ENCODE measurements at places on chromosomes 11 and 22.

GRCh38 chr11:46947399-46948077 lies 11.0 kb downstream of the CSTPP1 start:
- peak; percentile 10 for DNase-seq

DNA sequence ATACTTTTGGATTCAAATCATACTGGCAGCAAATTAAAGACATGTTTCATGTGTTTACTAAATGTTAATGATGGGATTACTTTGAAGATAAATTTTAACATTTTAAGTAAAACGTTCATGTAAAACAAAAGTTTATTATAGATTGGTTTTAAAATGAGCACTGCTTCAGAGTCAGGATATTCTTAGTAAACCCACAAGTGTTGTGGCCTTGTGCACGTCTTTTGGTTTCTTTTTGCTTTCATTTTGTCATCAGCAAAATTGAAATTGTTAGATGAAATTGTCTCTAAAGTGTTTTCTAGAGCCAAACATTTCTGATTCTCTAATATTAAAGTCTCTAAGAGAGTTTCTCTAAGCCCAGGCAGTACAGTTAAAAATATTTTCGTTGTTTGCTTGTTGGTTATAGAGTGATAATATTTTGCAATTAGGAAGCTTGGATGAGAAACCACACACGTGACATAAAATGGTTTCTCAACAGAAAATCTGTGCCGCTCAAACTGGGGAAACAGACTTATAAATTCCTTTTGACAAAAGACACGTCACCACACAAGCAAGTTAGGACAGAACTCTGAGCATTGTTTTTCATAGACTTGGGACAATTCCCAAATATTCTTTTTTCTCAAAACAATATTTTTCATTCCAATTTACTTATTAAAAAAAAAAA lies 164.4 kb downstream of the TEAD1 start:
- no peak for DNase-seq

GRCh38 chr22:40312050-40312449 lies 34.2 kb upstream of the ADSL start:
- no peak for DNase-seq

DNA sequence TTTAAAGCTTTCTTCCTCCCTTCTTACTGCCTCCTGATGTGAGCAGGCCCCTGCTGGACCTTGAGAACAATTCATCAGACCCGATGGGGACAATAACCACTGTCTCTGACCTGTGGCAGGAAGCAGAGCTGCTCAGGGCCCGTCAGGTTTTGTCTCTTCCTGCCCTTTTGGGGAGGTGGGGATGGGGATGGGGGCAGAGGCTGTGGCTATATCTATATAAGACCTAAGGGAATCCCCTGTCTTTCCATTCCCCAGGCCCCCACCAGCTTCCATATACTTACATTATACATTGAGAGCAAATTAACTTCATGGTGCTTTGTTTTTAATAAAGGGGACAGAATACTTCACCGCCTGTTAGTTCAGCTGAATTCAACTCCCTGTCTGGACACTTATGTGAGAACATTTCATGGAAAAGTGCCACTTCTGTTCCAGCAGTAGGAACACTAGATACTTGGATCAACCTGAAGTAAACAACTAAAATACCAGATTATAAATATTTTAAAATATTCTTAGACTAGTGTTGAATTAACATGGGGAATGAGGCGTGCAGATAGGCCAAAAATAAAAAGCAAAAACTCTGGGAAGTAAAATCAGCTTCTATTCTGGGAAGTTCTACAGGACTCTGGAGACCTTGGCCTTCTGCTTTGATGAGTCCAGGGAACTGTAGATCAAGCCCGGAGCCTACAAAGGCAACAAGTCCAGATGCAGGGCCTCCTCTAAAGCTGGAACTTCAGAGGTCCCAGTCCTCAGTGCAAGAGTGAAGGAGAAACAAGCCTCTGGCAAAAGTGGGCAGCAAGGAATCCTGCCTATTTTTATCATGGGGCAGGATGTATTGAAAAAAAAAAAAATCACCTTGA lies 11.1 kb downstream of the ZP1 start:
- no peak for DNase-seq

DNA sequence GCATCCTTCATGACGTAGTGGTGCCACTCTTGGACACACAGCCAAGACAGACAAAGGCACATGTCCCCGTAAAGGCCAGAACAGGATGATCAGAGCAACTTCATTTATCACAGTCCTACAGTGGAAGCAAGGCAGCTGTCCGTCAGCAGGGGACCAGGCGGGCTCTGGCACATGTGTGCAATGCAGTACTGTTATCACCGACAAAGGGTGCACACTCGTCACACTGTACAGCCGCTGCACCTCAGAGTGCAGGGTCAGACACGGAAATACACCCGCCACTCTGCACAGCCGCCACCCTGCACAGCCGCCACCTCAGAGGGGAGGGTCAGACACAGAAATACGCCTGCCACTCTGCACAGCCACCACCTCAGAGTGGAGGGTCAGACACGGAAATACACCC lies 13.4 kb upstream of the IL17REL start:
- DNase-seq, result no peak

DNA sequence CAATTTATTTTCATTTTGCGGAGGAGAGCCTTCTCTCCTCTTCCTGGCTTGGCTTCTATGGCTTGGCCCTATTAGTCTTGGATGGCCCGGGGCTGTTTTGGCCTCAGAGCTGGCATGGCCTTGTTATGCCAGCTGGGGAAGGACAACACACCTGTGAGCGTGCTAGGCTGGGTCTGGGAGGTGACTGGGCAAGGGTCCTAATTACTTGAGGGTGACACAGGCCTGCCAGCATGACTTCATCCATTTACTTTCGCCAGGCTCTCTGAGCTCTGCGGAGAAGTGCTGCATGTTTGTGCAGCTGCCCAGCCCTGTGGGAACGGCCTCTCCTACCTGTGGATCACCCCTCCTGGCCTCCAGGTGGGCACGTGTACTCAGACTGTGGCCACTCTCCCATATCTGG lies 153.6 kb downstream of the SNX19 start:
- no peak for DNase-seq

DNA sequence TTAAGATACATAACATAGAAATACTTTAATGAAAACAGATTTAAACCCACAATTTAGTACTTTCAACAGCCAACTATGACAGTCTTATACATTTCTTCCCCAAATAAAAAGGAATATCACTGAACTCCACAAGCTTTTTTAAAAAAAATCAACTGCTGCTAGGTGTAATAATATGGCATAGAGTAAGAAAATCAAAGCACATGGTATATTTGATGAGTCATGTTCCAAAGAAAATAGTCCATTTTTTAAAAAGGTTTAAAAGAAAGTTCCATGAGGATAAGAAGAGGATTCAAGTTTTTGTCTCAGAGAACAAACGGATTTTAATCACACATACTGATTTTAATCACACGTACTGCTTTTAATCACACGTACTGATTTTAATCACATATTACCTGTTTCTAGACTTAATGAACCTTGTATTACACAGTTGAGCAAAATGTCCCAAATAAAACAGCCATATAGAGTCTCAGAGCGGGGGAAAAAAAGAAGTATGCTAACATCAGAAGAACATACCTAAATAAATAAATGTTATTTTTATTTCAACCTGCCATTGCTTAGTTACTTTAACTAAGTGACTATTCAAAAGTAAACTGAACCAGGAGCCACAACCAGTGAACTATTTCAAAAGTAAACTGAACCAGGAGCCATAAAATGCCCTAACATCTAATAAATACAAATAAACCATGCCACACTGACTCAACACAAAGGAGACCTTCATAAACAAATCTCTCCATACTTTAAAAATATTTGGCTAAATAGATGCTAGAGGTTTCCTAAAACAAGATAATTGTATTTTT lies 198.4 kb downstream of the SBF2 start:
- no peak for DNase-seq

GRCh38 chr11:22753416-22753815 lies 76.2 kb downstream of the SVIP start:
- DNase-seq, result no peak

DNA sequence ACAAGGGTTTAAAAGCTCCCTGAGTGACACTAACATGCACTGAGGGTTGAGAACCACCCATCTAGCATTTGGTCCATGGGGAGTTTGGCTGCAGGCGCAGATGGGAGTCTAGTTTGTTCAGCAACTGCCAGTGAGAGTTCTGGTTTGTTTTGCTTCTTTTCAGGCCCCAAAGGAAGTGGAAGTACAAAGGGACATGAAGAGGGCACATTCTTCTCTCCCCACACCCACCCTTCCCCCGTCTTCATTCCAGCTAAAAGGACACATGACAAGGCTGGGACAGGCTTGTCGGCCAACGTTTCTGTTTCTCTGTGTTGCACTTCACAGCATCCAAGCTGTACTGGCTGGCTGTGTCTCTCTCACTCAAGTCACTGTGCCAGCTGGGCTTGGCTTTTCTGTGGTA lies 8.2 kb upstream of the ENDOD1 start:
- no peak for DNase-seq

GRCh38 chr11:58772329-58773285 lies 40.9 kb upstream of the GLYAT start:
- DNase-seq, result no peak

DNA sequence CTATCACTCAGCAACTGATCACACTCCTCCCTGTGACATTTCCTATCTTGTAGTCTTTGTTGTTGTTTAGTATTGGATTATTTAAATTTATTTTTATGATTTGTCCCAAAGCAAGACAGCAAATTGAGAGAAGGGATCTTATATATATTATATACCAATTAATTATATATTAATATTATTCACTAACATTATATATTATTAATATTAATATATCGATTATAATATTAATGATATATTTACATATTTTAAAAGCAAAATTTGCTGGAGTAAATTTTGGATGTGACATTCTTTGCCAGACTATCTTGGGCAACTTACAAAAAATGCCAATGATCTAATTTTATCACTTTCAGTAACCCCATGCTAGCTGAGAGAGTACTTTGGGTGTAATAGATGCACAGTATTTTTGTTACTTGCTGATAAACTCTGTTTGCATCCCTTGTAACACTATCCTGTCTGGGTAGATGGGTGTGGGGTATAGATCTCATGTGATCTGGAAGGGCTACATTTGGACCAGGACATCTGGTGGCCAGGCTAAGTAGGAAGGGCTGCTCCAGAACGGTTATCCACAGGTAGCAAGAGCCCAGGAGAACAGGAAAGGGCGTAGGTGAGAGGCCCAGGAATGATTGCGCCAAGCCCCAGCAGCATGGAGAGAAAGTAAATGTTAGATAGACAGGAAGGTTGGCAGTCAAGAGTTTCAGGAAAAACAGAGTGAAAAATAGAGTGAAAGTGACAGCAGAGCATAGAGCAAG lies 608.6 kb upstream of the KIRREL3 start:
- no peak for DNase-seq

DNA sequence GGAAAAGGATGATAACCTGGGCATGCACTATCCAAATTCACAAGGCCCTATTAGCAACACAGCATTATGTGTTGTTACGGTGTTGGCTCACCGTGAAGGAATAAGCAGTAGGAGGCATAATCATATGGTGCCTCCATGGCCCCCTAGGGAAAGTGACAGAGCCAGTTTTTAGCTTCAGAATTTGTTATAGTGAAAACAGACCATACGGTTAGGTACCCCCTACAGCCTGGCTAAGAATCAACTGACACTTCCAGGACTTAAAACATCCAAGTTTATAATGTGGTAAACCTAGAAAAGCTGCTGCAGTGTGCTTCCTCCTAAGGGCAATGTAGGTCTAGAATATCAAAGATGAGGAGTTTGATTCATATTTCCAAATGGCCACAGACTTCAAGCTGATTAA lies 30.4 kb downstream of the KIF18A start:
- no peak for DNase-seq

GRCh38 chr22:45238957-45239680 lies 1.6 kb downstream of the KIAA0930 start:
- DNase-seq, result no peak

- DNase-seq, result peak; percentile 86
Observed at GRCh38 chr11:46392421-46393230, 1.1 kb upstream of the CHRM4 start.

GRCh38 chr22:39520226-39521105 lies at the start of gene ATF4:
Gene ATF4, plus strand, starts transcription at chr22:39520562. Its CDS starts 884 bp downstream, at chr22:39521446.
- DNase-seq, result no peak

- DNase-seq, result no peak
Observed at GRCh38 chr11:111635706-111636045, 33.4 kb downstream of the SIK2 start.

DNA sequence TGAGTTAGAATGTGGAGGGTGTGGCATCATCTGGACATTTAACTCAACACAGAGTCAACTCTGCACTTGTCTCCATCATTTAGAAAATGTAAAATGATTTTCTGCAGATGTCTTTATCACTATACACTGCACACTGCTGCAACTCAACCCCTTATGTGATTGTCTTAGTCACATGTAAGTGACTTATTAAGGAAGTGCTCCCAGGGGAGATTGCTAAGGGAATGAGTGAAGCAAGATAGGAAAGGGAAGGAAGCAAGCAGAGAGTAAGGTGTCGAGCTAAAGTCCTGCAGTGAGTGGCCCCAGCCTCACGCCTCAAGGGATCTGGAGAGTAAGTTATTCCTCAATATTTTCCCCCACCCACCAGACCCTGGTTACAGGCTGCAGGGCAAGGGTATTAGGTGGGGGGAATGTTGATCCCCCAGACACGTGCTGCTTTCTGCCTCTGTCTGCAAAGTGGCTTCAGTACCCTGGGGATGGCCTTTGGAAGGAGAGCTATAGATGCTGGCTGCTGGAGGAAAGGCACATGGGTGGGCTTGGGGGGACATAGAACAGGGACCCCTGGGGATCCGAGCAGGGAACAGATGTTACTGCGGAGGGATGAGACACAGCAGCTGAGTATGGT lies 7.2 kb upstream of the CBX6 start:
- DNase-seq, result no peak

DNA sequence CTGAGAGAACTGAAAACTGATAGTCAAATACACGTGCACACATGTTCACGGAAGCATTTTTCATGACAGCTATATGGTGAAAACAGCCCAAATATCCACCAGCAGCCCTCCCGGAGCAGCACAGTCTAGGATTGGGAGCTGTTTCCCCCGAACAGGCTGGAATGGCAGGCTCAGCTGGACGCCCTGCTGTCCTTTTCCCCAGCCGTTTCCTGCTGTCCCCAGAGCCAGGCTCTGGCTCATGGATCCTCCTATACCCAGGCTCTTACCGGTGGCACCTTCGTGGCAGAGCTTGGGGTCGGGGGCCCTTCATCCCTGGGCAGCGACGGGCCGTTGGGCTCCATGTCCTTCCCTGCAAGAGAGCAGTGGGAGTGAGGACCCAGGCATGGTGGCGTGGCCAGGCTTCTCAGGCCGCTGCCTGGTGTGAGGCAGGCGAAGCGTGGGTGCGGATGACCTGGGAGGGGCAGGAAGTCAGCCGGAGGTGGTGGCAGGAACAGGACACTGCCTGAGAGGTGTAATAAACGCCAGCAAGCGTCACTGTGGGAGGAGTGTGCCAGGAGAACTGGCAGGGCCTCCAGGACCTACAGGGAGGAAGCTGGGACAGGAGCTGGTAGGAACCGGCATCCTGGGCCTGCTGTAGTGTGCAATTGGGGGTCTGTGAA lies 38.8 kb downstream of the OSBPL5 start:
- DNase-seq, result no peak

- DNase-seq, result no peak
Observed at GRCh38 chr22:24155627-24156140, 25.6 kb upstream of the SUSD2 start.

All from DMS79 (cell line).